Activated T-cell treated with anti-CD3 and anti-CD28 coated beads, Interleukin-2, amount 50 U/mL, for 48 hours (primary cell): ENCODE measurements at places on chromosomes 2 and 18.

DNA sequence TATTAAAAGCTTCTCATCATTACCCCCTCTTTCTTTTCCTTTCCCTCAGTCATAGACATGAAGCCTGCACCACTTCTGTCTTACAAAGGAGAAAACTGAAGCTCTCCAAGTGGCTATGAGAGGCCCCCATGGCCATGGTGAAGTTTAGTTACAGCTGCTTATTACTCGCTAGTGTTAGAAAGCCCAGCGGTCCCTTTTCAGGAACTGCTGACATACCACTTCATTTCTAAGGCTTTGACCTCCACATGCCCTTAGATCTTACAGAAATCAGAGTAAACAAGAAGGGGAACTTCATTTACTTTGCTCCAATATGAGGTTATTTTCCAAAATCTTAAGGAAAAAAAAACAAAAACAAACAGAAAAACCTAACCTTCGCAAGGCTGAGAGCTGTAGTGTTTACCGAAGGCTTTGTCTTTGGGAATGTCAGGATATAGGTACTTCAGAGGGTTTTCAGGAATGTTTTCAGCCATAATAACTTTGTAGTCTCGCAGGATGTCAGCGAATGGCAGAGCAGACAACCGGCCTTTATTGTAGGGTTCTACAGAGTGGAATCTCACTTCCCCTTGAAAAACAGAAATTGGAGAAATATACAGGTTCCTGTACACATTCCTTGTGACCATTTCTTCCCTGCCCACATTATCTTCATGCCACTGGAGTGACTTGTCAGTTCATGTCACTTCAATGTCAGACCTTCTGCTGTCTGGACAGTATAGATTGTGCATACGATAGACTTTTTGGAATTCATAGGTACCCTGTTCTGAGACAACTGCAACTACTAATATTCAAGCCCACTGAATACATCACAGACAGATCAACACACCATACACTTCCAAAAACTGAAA is 18.8 kb upstream of the STAT1 start:
- DNase-seq, result no peak

GRCh38 chr2:65240657-65241056 is 13.0 kb downstream of the ACTR2 start:
- no peak for DNase-seq

GRCh38 chr2:225534697-225535096 is 135.2 kb downstream of the NYAP2 start:
- no peak for DNase-seq

GRCh38 chr2:41399437-41400087 is 648.3 kb upstream of the PKDCC start:
- DNase-seq, result no peak

- no peak for DNase-seq
These were observed 111.5 kb upstream of the UPP2 start for GRCh38 chr2:157990173-157990572.

DNA sequence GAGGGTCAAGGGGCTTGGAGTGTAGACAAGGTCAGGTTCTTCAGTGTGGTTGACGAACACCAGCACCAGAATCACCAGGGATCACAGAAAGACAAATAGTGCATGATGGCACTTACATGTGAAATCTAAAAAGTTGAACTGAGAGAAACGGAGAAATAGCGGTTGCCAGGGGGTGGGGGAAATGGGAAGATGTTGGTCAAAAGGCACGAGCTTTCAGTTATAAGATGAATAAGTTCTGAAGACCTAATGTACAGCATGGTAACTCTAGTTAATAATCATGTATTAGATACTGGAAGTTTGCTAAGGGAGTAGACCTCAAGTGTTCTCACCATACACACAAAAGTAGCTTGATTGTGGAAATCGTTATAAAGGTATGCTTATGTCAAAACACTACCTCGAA is 43.7 kb upstream of the DARS1 start:
- DNase-seq, result no peak

GRCh38 chr2:233938676-233939370 is 21.6 kb downstream of the TRPM8 start:
- DNase-seq, result peak; percentile 23

- DNase-seq, result no peak
These were observed 20.4 kb downstream of the EDAR start for GRCh38 chr2:108968619-108969018.

- DNase-seq, result peak; percentile 52
These were observed 23.1 kb upstream of the RBMS1 start for GRCh38 chr2:160516547-160517365.

GRCh38 chr2:142175813-142176338 is 45.1 kb upstream of the LRP1B start:
- DNase-seq, result no peak

- no peak for DNase-seq
These were observed 65.7 kb downstream of the PDCL3 start for GRCh38 chr2:100628506-100628905.

DNA sequence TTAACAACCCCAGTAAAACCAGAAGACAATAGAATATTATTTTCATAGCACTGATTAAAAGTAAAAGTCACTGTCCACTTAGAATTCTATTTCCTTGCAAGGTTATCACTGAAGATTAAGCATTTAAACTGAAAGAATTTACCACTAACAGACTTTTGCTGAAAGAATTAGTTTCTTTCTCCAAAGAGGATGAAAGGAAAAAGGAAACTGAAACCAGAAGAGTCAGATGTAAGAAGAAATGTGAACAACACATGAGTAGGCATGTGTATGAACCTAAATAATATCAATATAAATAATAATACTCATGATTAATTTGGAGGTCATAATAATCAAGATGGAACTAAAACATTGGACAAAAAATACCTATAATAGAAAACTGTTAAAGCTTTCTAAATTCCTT is 82.4 kb upstream of the KLHL29 start:
- DNase-seq, result no peak

- peak; percentile 76 for DNase-seq
These were observed 65.1 kb upstream of the CTLA4 start for GRCh38 chr2:203802342-203803052.

DNA sequence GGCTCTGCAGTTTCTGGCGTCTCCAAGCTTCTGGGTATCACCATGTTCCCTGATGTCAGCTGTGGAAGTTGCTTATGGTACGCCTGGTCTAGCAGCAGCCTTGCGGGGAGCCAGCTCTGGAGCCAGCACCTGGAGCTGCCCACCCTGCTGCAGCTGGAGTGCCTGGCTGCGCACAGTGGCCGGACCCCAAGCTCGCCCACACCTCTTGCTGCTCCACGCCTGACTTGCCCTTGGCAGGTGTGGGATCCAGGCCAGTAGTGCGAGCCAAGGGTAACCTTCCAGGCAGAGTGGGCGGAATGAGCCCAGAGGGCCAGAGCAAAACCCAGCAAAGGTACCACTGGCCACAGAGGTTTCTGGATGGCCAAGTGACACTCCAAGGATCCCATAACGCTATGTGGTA is 13.2 kb upstream of the EML6 start:
- DNase-seq, result no peak

GRCh38 chr2:94977826-94978225 is 47.7 kb upstream of the MAL start:
- no peak for DNase-seq

DNA sequence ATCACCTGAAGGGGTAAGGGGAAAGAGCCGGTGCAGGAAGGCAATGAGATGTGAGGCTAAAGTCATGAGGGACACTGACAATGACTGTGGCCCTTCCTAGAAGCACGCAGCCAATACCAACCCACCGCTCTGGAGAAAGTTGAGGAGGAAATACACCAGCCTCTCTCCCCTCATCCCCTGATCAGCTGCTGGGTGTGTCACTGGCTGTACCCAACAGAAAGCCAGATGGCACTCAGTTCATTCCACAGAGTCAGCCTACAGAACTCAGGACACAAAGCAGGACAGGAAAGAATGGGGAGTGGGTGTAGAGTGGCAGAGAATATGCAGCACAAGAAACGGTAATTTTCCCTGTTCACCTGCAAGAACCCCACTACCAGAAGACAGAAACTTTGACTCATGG is 29.7 kb downstream of the CCBE1 start:
- no peak for DNase-seq

- DNase-seq, result no peak
These were observed 255.3 kb downstream of the NR4A2 start for GRCh38 chr2:156077041-156077742.
